Activated CD4-positive, alpha-beta T cell treated with anti-CD3 and anti-CD28 coated beads for 4 hours (primary cell): ENCODE measurements at places on chromosomes 3 and 15.

- DNase-seq: no peak
Measured at GRCh38 chr3:23741036-23741706, 64.6 kb upstream of the UBE2E1 start.

GRCh38 chr3:12590096-12590495 is 33.2 kb downstream of the MKRN2 start:
- DNase-seq: no peak

DNA sequence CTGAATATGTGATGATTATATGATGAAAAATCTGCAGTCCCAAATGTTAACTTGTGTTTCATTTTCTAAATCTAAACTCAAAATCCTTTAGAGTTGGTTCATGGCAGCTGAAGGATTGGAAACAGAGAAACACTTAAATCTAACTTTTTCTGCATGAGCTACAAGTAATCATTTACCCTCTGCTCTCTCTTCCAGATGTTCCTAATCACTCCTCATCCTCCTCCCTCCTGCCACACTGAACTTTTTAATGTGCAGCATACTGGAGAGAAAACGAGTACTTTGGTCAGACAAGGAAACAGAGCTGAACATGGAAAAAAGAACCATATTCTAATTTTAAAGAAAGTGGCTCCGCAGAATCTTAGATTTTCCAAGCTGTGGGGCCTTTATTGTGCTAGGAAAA is 321.2 kb upstream of the COL8A1 start:
- DNase-seq: no peak

GRCh38 chr3:56799251-56799882 is 2.4 kb downstream of the ARHGEF3 start:
- DNase-seq: no peak

- DNase-seq: no peak
Measured at GRCh38 chr3:184765047-184765729, 46.8 kb upstream of the VPS8 start.

- DNase-seq: no peak
Measured at GRCh38 chr15:52288051-52288942, 7.3 kb downstream of the MYO5C start.

- no peak for DNase-seq
Measured at GRCh38 chr3:14718539-14718938, 43.6 kb downstream of the C3orf20 start.

DNA sequence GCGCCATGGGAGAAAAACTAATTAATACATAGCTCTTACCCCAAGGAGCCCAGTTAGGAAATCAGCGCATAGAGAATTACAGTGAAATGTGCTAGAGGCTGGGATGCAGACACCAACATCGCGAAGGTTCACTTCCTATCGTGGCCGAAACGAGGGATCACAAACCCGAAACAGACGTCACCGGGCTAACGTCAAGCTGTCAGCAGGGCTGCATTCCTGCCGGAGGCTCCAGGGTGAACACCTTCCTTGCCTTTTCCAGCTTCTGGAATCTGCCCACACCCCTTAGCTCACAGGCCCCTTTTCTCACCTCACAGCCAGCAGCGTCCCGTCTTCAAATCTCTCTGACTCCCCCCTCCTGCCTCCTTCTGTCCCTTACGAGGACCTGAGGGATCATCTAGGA is 13.0 kb downstream of the GP5 start:
- DNase-seq: no peak

DNA sequence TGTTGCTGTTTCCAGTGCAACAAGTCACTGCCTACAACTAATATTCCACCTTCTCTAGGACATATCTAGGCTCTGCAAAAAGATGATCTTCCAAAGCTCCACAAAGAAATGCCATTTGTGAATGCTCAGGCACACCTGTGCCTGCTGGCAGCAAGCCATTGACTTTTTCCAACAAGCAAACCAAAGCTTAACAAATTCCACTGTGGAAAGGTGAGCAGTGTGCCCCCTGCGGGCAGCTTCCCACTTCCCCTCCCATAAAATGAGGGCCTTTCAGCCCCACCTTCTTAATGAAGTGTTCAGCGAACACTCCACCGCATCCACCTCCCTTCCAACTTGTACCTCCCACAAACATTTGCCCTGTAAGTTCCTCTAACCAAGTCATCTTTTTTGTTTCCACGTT is 157.5 kb upstream of the SLC24A5 start:
- DNase-seq: no peak

DNA sequence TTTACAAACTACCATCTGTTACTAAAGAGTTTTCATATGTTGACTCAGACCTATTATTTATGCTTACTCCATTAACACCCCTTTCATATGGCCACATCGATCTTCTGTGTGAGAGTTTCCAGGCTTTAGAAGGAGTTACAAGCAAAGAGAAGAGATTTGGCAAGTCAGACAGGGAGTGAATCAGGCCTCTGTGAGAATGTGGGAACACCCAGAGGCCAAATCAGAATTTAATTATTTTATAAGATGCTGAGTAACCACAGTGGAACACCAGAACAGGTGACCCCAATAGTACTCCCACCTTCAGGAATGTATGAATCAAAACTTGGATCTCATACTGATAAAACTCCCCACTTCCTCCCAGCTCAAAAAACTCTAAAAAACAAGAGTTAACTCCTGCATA is 42.0 kb downstream of the IFT57 start:
- DNase-seq: no peak

DNA sequence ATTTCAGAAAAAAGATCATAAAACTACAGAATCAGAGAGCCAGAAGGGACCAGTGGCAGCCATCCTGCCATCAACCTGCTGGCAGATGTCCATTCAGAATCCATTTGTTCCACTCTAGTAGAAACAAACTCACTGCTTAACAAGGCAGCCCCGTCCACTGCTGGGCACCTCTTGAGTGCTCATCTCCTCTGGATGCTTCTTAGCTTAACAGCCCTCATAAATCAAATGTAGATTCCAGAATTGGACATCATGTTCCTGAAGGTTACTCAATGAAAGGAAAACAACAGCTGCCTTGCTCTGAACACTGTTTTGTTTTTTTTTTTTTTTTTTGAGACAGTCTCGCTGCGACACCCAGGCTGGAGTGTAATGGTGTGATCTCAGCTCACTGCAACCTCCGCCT is 37.3 kb downstream of the ABCC5 start:
- DNase-seq: no peak

DNA sequence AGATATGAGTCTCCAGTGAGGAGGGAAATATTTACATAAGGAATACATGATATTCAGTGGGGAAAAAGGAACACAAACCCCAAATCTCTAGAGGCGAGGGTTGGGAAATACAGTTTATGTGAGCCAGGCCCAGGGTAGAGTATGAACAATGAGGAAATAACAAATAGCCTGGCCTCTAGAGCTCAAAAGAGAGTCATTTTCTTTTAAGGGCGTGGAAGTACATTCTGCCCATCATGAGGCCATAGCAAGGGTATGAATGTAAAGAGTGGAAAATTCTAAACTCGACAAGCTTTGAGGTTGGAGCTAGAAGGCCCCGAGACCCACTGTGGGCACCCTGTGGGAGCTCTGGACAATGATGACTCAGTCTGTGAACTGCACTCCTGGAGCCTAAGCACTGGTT is 27.8 kb upstream of the IGF2BP2 start:
- no peak for DNase-seq

- no peak for DNase-seq
Measured at GRCh38 chr15:29844290-29844903, 22.1 kb upstream of the TJP1 start.

DNA sequence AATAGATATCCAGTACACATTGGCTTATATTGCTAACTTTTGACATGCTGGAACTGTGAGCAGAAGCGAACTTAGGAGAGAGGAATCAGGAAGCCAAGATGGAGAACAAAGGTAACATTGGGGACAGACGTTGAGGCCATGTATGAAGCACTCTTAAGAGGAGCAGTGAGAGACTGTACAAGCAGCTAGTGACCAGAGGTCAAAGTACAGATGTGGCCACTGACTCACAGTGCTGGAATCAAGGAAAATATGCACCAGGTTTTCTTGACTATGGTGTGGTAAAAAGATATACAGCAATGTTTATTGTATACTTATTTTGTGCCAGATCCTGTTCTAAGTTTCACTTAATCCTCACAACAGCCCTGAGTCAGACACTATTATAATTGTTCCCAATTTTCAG is 2.0 kb upstream of the IL20RB start:
- DNase-seq: no peak

- DNase-seq: no peak
Measured at GRCh38 chr3:127377801-127378655, 90.2 kb upstream of the PRR20G start.

DNA sequence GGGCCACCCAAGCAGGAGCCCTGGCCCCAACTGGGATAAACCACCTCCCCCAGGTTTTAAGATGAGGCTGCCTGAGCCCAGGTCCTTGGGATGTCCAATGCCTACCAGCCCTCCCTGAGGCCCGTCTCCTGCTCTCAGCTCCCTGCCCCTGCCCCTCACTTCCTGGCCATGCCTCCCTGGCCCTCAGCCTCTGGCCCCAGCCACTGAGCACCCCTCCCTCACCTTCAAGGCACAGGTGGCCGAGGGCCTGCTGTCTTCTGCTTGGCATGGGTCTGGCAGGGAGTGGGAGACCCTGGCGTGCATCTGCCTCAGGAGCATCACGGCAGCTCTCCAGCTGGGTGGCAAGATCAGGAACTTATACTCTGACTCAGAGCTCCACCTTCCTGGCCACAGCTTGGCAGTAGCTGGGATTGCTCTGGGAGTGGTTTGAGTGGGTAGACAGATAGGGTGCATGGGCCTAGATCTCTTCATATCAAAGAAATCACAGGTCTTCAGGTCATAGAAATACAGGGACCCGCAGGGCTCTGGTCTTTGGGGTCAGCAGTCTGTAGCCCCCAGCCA is at the start of gene PLA2G4E:
Gene PLA2G4E, minus strand, starts transcription at position 330 of the 561 bp plus-strand sequence. Its CDS starts 12 bp downstream, at position 318.
- no peak for DNase-seq
